ENCODE measurements at places on chromosomes 5 and 9.

GRCh38 chr5:155897761-155898160, 429.2 kb upstream of the SGCD start:
- no peak for DNase-seq

GRCh38 chr9:137784046-137784445, 93.5 kb upstream of the CACNA1B start:
- DNase-seq = no peak

DNA sequence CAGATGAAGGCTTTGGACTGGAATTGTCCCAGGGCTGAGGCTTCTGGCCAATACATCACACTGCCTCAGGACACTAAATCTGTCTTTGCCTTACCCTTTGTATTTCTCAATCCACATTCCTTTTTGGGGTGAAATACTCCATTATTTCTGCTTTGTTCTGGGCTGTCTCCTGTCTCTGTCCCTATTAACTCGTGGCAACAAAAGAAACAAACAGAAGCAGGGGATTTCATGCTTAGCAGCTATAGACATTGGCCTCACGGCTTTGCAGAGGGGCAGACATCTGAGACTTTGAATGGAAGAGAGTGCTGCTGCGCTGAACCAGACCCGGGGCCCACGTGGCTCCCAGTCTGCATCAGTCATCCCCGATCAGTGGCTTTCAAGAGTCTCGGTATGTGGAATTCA, 129.7 kb downstream of the ARL15 start:
- DNase-seq = no peak

DNA sequence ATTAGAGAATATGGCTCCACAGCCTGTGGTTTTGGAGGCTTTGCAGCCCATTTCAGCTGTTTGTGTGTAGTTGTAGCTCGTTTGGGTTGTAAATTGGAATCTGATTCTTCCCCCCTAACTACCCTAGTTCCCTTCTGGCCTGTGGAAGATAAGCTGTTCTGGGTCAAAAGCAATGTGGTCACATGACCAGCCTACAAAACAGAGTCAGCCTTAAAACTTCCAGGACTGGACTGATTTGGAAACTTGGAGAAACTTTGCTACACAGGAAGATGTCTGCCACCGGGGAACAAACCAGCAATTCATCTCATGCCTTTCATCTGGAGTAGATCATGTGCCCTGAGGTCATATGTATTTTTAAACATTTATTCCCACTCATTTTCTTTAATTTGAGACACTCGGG, 83.8 kb downstream of the DAPK1 start:
- DNase-seq = no peak

DNA sequence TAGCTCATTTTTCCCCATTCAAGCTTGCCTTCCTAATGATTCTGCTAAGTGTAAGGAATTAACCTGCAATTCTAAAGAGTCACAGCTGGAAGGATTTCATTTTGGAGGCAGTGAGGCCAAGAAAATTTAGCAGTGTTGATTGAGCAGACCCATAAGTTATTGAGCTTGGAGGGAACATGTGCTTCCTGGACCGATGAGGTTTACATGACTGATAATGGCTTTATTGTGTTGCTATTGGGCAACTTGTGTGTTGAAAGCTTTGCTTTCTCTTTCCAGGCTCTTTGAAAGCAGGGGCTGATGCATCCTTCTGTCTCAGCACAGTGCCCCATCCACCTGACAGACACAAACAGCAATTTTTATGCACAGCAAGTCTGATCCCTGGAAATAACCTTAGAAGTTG, 398.9 kb upstream of the PCSK5 start:
- no peak for DNase-seq

DNA sequence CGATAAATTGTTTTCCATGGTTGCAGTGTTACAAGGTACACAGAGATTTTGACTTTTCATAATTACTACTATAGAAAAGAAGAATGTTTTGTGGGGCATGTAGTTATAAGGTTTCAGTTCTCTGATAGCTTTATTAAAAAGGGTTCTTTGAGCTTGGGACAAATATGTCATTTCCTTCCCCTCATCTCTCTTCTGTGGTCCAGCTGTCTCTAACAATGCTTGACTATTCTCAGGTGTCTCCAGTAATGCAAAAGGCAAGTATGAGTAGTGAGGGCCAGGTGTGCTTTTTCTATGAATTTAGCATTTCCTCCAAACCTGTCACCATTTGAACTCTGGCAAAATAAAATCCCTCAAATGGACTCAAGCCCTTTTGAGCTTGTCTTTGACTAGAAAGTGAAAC, 84.3 kb downstream of the SLF1 start:
- DNase-seq = no peak

DNA sequence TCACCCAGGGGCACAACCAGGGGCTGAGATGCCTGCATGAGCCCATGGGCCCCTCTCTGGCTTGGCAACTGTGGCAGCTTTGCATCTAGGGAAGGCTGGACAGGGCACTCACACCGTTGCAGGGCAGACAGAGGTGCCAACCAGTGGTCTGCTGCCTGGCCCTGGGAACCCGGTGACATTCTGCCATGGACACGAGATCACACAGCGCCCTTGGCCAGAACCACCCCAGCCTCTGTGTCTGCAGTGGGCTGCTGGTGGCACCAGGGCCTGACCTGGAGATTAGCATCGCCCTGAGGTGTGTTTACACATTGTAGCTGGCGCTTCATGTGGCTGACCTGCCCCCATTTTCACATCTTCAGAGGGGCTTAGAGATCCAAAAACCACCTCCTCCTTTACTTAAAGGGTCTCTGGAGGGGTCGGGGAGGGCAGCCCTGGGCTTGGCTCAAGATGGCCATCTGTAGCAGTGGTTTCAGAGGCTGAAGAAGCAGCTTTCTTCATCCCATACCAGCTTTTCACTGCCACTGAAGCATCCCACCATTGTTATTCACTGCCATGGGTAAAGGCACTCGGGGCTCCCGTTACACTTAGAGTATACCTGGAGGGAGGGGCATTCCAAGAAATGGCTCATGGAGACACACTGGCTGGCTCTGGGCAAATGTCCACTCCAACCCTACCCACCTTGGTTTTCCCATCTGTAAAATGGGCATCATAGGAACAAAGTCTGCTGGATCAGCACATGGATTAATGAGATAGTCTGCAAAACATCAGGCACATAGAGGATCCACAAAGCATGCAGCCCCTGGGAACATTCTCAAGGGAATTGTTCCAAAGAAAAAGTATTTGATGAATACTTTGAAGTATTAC, 11.4 kb downstream of the DCANP1 start:
- DNase-seq = no peak

- no peak for DNase-seq
These were observed 220.0 kb downstream of the CACNA1B start for GRCh38 chr9:138097501-138097991.

- DNase-seq = no peak
These were observed 101.5 kb downstream of the VAV2 start for GRCh38 chr9:133890583-133890982.

- DNase-seq = no peak
These were observed 39.8 kb upstream of the ANGPTL2 start for GRCh38 chr9:127162046-127162863.

- no peak for DNase-seq
These were observed 165.0 kb upstream of the GPR151 start for GRCh38 chr5:146680846-146681584.

GRCh38 chr9:29311221-29311620, 1737.9 kb upstream of the C9orf72 start:
- DNase-seq = no peak

GRCh38 chr5:142527664-142528295, 158.1 kb downstream of the FGF1 start:
- no peak for DNase-seq

DNA sequence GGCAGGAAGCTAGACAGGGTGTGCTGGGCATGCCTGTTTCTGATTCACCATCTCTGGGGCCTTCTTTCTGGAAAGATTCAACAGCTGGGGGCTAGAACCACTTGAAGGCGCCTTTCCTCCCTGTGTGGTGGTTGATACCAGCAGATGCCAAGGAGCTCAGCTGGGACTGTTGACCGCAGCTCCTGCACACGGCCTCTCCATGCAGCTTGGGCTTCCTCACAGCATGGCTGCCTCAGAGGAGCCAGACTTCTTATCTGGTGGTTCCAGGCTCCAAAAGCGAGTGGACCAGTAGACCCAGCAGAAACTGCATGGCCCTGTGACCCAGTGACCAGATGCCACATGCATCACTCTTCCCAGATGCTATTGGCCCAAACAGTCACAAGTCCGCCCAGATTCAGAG, 74.7 kb upstream of the COL5A1 start:
- DNase-seq = no peak

- peak; percentile 20 for DNase-seq
These were observed 8.4 kb upstream of the SETD9 start for GRCh38 chr5:56900858-56901578.

DNA sequence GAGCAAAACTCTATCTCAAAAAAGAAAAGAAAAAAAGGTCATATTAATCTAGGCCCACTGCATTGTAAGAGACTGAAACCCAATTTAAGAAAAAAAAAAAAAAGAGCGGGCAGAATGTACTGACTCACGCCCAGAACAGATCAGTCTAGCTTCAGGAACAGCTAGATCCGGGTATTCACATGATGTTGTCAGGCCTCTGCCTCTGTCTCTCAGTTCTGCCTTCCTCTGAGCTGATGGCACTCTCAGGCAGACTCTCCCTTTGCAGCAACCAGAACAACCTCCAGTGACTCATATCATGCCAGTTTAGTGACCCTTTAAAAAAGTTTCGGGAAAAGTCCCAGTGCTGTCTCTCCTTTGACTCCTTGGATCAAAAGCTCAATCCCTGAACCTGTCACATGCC, 53.0 kb downstream of the NEURL1B start:
- no peak for DNase-seq

GRCh38 chr9:129489838-129490582, 130.9 kb downstream of the C9orf50 start:
- peak; percentile 58 for DNase-seq

GRCh38 chr5:124056991-124057723, 545.2 kb downstream of the CSNK1G3 start:
- DNase-seq = peak; percentile 7

DNA sequence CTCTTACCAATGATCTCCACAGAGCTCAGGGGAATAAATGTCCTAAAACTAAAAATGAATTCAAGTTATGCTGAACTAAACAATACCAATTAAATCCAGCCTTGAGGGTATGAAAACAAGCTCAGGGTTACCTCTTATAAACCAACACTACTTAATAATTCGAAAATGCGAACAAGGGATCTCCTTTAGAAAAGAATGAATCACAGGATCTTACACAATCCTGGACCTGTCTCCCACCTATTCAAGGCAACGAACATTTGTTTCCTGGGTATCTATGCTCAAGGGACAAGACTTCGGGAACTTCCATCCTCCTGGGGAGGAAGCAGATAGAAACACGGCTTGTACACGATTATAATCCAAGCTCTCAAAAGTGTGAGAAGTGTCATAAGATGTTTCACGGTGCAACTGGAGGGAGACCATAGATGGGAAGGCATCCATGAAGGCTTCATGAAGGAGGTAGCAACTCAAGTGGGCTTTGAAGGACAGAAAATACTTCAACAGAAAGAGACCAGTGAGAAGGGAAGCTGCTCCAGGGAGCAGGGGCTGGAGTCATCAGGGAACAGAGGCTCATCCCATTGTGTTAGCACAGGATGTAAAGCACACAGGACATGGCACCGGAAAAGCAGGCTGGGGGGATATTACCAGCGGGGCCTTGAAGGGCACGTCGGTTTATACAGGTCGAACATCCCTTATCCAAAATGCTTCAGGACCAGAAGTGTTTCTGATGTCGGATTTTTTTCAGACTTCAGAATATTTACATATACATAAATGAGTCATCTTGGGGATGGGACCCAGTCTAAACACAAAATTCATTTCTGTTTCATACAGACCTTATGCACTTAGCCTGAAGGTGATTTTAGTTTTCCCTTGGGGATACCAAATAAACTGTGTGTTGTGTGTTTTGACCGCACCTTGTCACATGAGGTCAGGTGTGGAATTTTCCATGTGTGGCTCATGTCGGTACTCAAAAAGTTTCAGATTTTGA, 87.4 kb downstream of the TLE1 start:
- no peak for DNase-seq

DNA sequence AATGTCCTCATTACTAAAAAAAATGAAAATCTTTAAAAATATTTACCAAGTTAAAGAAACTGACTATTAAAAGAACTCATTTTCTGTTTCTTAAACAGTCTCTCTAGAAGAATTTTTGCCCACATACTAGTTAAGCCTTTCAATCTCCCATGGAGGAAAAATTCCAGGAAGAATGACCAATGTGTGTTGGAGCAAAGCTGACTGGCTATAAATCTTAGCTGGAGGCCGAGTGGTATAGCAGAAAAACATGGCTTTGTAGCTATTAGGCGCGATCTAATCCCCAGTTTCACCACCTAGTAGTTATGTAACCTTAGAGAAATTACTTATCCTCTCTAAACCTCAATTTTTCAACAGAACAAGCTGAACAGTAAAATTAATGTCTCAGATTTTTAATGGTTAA, 135.5 kb upstream of the PRLR start:
- DNase-seq = no peak

DNA sequence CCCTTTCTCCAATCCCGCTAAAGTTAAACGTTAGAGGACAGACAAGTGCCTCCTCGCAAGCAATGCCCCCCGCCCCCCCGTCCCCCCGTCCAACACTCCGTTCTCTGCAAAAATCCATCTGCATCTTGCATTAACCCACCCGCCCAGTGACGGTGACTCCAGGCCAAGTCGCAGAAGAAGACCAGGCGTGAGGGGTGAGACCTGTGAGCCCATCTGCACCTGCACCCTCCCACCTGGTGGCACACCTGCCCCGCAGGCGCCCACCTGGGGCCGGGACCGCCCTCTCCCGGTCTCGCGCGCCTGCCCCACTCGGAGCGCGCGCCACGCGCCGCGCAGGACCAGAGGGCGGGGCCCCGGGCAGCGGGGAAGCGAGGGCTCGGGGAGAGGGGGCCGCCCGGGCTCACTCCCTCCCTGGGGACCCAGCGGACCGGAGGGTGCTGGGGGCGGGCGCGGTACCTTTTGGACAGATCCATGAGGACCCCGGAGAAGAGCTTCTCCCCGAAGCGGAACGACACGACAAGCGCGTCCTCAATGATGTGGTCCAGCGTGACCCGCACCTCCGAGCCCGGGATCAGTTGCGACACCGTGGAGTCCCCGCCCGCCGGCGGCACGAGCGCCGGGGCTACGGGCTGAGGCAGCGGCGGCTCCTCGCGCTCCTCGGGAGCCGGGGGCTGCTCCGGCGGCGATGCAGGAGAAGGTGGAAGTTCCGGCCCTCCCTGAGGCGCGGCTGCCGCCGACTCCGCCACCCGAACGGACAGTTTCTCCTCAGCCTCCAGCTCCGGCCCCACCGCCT, 705 bp downstream of the PWWP2A start:
- peak; percentile 50 for DNase-seq

- DNase-seq = no peak
These were observed 438 bp upstream of the PAPPA start for GRCh38 chr9:116152941-116153764.

GRCh38 chr5:118548761-118549720, 439.3 kb downstream of the DTWD2 start:
- DNase-seq = no peak

DNA sequence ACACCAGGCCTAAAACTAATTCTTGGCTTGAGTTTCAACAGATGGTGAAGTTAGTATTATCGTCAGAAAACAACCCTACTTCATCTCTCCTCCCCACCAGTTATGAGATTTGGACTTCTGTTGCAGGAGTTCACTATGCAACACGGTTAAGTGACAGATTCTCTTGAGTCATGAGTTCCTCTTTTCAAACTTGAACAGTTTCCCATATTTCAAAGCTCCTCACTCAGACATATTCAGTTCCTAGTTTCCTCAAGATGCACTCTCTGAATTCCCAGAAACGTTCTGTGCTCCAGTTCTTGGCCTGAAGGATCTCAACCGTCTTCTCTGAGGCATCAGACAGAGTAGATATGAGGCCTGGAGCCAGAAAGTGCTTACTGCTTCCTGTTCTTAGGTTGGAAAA, 7.3 kb upstream of the PTGER4 start:
- DNase-seq = no peak
